ENCODE measurements at places on chromosomes 7 and 10.

- DNase-seq: no peak
Measured at GRCh38 chr7:78223598-78223997, 425.0 kb downstream of the PHTF2 start.

- no peak for DNase-seq
Measured at GRCh38 chr10:48511875-48512231, 93.0 kb downstream of the ARHGAP22 start.

DNA sequence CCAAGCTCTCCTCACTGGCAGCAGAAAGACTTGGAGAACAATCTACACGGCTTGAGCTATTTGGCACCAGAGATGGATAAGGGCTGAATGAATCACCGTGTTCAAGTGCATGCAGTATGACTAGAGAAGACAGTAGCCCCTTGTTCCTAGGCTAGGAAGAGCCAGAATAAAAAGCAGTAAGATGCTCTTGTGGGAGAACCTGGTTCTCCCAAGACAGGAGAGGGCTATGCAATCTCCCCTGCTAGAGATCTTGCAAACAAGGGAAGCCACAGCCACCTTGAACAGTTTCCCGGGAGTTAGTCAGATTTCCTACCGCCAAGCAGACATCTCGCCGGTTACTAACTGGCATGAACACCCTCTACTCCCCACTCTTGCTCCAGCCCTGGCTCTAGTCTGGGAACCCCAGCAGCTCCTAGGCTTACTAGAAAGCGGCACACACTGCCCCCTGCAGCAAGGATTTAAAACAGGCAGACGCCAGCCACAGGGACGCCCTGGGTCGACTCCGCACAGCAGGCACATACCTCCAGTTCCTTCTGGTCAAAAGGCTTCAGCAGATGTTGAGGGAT lies 107.3 kb downstream of the SMURF1 start:
- DNase-seq: peak; percentile 43

DNA sequence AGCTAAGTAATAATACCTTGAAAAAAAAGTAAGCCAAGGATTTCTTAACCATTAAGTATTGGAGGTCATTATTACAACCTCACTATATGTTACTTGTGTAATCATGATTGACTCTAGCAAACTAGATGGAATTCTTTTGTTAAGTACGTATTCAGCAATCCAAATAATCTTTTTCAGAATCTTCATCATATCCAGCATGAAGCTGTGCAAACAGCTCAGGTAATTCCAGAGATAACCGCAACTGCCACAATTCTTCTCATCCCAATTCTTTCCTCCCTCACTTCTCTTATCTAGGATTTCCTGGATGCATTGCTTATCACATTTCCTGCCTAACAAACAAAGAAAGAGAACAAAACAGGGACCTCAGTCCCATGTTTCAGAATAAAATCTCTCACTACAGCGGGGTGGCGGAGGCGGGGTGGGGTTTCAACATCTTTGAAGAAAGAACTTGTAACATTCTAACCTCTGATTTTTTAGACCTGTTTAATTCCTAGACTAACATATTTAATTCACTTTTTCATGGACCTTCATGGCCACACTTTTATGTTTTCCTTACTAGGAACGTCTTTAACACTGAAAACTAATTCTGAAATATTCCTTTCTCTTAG lies 156.5 kb downstream of the POM121L12 start:
- no peak for DNase-seq

- DNase-seq: no peak
Measured at GRCh38 chr7:48085433-48085791, 3.7 kb upstream of the UPP1 start.

DNA sequence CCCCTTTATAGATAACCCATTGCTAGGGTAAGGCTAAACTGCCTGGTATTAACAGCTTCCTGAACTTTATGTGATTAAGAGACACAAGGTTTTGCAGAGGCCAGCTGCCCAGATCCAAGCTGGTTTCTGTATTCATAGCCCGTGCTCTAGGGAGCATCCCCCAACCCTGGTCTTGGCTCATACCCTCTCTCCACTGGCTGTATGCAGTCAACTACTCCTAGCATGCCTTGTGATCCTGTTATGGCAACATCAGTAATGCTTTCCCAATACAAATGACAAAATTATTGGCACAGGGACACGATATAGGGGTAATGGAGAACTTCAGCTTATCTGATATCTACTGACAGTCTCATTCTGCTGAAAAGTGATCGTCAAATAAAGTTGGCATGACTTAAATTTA lies 202.8 kb upstream of the MKLN1 start:
- no peak for DNase-seq

DNA sequence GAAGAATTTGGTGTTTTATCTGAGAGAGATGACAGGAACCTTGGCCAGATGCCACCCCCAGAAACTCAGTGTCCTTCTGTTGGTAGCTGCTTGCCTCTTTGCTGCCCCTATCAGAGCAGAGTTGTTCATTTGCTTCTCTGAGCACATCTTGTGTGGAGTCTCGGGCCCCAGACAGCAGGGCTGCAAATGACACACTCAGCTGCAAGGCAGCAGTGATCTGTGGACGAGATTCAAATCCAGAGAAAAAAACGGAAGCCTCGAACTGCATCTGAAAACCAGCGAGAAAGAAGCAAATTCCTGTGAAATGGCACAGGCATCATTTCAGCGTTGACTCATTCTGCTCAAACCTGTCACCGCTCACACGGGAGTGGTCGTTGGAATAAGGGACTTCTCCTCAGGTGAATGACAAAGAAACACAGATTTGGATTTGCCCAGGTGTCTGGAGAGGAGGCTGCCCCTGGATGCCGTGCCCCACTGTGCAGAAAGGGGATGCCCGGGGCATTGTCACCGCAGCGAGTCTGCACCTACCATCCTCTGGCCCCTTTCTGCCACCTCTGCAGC lies 144.7 kb downstream of the PFKFB3 start:
- no peak for DNase-seq

DNA sequence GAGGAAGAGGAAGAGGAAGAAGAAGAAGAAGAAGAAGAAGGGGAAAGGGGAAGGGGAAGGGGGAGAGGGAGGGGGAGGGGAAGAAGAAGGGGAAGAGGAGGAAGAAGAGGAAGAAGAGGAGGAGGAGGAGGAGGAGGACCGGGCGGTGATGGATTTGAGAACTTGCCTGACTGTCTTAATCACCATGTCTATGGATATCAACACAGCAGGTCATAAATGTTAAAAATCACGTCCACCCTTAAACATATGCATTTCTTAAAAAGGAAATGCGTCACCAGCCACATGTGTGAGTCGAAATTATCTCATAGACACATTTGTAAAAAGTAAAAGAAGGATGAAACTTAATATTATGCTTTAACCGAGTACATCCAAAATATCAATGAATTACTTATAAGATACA lies 42.1 kb upstream of the INSIG1 start:
- DNase-seq: no peak

DNA sequence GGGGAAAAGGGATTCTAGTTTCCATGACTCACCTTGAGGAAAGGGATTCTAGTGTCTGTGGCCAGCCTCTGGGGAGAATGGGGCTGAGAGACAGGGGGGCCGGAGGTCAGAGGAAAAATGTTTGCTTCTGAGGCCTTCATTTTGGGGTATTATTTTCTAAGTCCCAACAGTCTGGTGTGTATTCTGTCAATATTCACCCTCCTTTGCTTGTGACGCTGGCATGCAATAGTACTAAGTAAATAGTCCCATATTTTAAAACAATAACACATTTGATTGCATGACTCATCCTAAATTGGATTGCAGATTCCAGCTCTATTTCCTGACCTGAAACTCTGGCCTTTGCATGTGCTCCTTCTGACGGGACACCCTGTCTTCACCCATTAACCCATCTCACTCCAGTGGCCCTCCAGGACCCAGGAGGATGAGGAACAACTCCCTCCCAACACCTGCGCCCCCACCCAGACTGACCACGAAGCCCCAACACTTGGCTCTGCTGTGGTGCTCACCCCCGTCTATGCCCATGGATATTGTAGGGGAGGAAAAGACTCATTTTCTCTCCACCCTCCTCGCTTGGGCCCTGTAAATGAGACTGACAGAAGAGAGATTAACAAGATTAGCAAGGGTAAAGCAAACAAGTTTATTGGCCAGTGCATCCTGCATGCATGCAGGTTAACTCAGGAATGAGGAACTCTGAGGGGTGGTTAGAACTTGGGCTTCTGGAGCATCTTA lies 495.6 kb upstream of the KLF6 start:
- peak; percentile 80 for DNase-seq

GRCh38 chr10:51301644-51302043 lies 227.4 kb downstream of the PRKG1 start:
- DNase-seq: no peak

GRCh38 chr7:90597563-90598253 lies 1.6 kb downstream of the CDK14 start:
- no peak for DNase-seq

DNA sequence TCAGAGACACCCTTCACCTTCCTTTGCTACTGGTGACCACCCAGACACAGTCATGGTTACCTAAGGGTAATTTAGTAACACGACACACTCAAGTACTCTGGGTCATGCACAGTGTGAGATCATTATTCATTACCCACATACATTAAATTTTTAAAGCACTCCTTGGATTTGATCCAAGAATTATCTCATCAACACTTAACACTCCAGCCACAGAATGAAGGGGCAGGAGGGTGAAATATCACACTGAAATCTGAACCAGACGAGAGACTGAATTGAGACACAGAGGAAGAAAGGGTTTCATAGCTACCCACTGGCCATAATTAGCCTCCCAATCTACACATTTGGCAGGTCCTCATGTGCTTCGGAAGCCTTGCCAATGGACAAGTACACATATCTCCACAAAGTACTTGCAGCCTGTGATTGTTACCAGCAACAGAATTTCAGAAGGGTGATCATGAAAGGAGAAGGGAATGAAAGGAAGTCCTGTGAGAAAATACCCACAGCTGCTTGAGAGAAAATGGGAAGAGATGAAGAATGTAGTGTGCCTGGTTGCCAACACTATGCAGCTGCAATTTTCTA lies 189.3 kb downstream of the POLR1F start:
- no peak for DNase-seq

Measured in lung microvascular endothelial cell (primary cell).